ENCODE measurements at places on chromosomes 3 and 15. TPM values are rescaled to one million over a fixed set of nuclear protein-coding genes. Genes with fewer than 3 reads are reported as not detected.

- no peak for DNase-seq
- H3K4me1 ChIP-seq, result peaks cover 47% of the 10 kb centered on the region
- H3K4me3 ChIP-seq, result no peak overlapping the region
- no peaks in the 10 kb centered on the region for H3K36me3 ChIP-seq
- no peaks in the 10 kb centered on the region for H3K27me3 ChIP-seq
Observed at GRCh38 chr3:4582624-4583023, 89.5 kb downstream of the ITPR1 start.

GRCh38 chr15:78244101-78244500, 9.7 kb upstream of the ACSBG1 start:
- no peaks in the 10 kb centered on the region for H3K36me3 ChIP-seq
- H3K27me3 ChIP-seq, result no peaks in the 10 kb centered on the region
- H3K4me1 ChIP-seq, result no peaks in the 10 kb centered on the region
- DNase-seq, result no peak
- H3K27ac ChIP-seq, result no peak overlapping the region

- no peaks in the 10 kb centered on the region for H3K36me3 ChIP-seq
- no peak overlapping the region for H3K4me3 ChIP-seq
- H3K27me3 ChIP-seq, result no peaks in the 10 kb centered on the region
- H3K27ac ChIP-seq, result no peak overlapping the region
- DNase-seq, result no peak
- no peaks in the 10 kb centered on the region for H3K4me1 ChIP-seq
Observed at GRCh38 chr3:107410606-107411005, 33.4 kb downstream of the CCDC54 start.

DNA sequence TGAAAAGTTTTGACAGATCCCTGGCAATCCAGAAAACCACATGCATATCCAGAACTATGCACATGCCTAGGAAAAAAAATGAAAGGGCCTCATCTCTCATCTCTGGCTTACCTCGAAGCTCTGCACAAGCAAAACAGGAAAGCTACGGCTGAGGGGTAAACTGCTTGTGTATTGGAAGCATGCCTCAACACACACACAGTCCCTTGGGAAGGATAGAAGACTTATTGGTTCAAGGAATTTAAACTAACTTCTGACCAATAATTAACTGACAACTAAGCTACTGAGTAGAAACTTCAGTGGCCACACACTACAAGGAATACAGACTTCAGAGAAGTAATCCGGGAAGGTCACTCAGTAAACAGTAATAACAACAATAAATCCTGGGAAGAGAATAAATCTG, 59.9 kb upstream of the POMGNT2 start:
- no peak overlapping the region for H3K4me3 ChIP-seq
- H3K4me1 ChIP-seq, result no peaks in the 10 kb centered on the region
- no peak for DNase-seq
- H3K27me3 ChIP-seq, result no peaks in the 10 kb centered on the region

SEMA6D gene
- 5.6 TPM for total RNA-seq

QRICH1 gene
- 280 TPM for total RNA-seq

GRCh38 chr3:101932326-101933068, 83.2 kb downstream of the NFKBIZ start:
- H3K27me3 ChIP-seq, result no peaks in the 10 kb centered on the region
- no peaks in the 10 kb centered on the region for H3K4me1 ChIP-seq
- H3K4me3 ChIP-seq, result no peak overlapping the region
- H3K27ac ChIP-seq, result no peak overlapping the region

- H3K4me1 ChIP-seq, result peaks cover 8% of the 10 kb centered on the region
- H3K27me3 ChIP-seq, result no peaks in the 10 kb centered on the region
- peak; percentile 82 for DNase-seq
- no peak overlapping the region for H3K27ac ChIP-seq
Observed at GRCh38 chr15:80615783-80616391, 79.2 kb upstream of the ABHD17C start.

SNX22 gene
- 2.0 TPM for total RNA-seq

DNA sequence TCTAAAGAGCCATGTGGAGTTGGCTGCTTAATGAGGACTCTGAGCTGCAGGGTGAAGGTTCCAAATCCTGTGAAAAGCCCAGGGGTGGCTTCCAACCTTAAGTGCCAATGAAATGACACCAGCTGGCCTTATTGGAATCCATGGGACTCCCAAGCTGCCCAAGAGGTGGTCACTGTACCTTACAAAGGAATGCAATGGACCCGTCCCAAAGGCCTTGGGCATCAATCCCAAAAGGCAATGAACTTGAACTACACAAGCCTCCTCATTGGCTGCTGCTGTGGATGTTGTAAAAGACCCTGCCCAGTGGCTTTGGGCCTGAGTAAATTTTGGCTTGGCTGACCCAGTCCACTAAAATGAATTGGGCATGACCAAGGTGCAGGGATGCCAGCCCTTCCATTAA, 129.3 kb downstream of the WNT5A start:
- no peaks in the 10 kb centered on the region for H3K4me1 ChIP-seq
- DNase-seq, result no peak
- no peak overlapping the region for H3K27ac ChIP-seq
- no peak overlapping the region for H3K4me3 ChIP-seq

SLC28A2 gene
- 0.81 TPM for total RNA-seq

DNA sequence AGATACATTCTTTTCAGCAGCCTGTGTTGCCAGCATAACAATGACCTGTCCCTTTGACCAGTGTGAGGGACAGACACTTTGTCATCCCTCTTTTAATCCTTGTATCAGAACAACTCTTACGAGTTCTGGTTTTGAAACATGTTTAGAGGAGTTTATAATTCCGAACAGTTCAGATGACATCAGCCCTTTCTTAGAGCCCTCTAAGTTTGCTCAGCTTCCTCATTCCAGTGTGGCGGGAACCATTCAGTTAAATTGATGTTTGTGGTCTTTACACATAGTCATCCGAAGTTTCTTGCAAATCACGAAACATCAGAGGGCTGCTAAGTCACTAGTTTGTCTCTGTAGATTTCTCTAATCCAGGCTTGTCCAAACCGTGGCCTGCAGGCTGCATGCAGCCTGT, 102.5 kb downstream of the AKAP13 start:
- no peak overlapping the region for H3K27ac ChIP-seq
- no peak overlapping the region for H3K4me3 ChIP-seq

- no peak for DNase-seq
- no peak overlapping the region for H3K27ac ChIP-seq
- H3K36me3 ChIP-seq, result no peaks in the 10 kb centered on the region
- no peak overlapping the region for H3K4me3 ChIP-seq
Observed at GRCh38 chr3:182989566-182989965, 9.2 kb upstream of the DCUN1D1 start.

MNS1 gene
- 15.2 TPM for total RNA-seq

- H3K27ac ChIP-seq, result no peak overlapping the region
- DNase-seq, result no peak
- no peak overlapping the region for H3K4me3 ChIP-seq
Observed at GRCh38 chr3:141348837-141349236, 19.5 kb upstream of the ZBTB38 start.

- no peaks in the 10 kb centered on the region for H3K36me3 ChIP-seq
- DNase-seq, result peak; percentile 32
- peaks cover 3% of the 10 kb centered on the region for H3K4me1 ChIP-seq
- peak overlapping the region; percentile 11 for H3K27ac ChIP-seq
- no peaks in the 10 kb centered on the region for H3K27me3 ChIP-seq
Observed at GRCh38 chr3:124714223-124714853, 15.9 kb upstream of the UMPS start.

GRCh38 chr3:196268284-196269163, 19.0 kb downstream of the PCYT1A start:
- H3K4me1 ChIP-seq, result peaks cover 7% of the 10 kb centered on the region
- no peaks in the 10 kb centered on the region for H3K36me3 ChIP-seq
- no peak overlapping the region for H3K4me3 ChIP-seq
- H3K27me3 ChIP-seq, result no peaks in the 10 kb centered on the region

DNA sequence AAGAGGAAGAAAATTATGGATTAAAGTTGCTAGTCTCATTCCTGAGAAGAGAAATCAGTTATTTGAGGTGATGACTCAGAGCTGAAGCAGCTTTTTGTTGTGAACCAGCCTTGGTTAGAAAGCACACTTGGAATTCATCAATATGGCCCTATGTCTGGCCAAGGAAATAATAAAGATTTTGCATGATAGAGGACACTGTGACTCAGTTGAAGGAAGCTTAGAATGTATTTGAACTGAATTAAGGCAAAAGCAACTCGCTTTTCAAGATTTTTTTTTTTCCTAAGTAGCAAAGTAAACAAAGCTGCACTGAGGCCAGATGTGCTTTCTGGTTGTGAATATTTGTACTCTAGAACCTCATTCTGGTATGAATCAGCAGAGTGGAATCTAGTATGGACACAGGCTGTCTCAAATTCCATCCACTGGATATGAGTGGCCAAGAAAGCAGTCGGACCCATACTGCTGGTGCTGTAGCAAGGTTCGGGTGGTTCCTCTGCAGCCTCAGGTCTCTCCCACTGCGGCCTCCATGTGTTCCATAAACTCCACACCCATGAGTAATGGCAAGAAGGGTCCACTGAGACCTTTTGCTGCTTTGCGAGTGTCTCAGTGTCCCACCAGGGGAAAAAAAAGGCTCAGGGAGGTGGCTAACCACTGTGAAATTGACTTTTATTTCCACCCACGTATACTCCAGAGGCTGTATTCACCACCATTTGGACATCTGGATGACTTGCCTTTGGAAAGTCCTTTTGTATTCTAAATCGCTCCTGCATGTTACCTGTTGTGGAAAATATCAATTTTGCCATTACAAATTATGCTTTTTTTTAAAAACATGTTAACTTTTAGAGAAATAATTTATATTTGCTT, 53.1 kb downstream of the TGFBR2 start:
- H3K27ac ChIP-seq, result peak overlapping the region; percentile 39
- no peaks in the 10 kb centered on the region for H3K36me3 ChIP-seq
- H3K27me3 ChIP-seq, result no peaks in the 10 kb centered on the region
- DNase-seq, result no peak
- H3K4me1 ChIP-seq, result peaks cover 21% of the 10 kb centered on the region

DNA sequence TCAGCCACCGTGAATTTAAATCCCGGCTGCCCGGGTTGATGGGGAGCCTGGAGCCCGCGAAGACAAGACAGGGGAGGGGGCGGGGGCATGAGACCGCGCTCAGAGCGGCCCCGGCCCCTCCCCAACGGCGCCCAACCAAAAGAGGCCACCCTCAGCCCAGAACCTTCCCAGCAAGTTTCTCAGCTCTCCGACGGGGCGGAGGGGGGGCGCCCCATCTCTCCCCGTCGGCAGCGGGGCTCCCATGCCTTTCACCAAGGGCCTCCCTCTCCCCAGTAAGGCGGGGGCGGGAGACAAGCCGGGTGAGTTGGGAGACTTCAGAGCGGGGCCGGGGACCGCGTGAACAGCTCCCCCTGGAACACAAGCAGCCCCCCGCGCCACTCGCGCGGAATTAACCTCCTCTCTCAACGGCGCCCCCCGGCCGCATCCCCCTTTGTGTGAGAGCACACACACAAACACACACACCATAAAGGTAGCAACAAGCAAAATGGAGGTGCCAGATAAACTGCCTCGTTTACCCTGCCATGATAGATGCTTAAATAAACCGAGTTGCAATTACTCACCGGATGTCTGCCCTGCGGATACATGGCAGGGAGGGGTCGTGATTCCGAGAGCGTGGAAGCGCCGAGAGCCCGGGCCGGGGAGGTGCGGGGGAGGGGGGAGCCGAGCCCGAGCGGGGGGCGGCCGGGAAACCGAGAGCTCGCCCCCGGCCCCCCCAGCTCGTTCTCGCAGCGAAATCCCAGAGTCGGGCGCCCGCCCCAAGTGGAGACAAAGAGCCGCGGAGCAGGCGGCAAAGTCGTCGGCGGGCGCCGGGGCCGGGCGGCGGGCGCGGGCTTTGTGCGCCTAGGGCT, 1.3 kb downstream of the TLE3 start:
- H3K27ac ChIP-seq, result peak overlapping the region; percentile 99
- H3K36me3 ChIP-seq, result no peaks in the 10 kb centered on the region
- no peaks in the 10 kb centered on the region for H3K27me3 ChIP-seq

DNA sequence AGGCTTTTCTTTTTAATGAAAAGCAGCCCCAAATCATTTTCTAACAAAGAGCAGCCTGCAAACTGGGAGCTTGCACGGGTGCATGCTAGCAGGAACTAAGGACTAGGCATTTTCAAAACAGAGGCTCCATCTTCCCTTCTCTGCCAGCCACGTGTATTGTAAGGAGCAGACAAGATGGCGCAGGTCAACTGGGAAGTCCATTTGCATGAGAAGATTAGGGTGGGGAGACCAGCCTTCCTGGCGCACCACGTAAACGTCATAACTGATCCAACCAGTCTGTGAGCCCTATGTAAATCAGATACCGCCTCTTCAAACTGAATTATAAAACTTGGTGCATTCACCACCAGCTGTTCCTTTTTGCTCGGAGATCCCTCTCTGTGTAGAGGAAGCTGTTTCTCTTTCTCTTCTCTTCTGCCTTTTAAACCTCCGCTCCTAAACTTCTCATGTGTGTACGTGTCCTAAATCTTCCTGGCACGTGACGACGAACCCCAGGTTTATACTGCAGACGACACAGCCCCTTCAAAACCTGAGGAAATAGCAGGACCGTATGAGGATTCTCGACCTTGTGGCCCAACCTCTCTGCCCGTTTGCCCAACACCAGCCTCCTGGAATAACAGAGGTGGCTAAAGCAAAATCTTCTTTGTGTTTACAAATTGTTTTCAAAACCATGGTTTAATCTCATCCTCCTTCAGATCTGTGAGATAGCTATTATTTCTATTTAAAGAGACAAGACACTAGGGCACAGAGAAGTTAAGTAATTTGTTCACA, 26.4 kb upstream of the SLC30A4 start:
- DNase-seq, result peak; percentile 62
- no peaks in the 10 kb centered on the region for H3K36me3 ChIP-seq
- H3K27ac ChIP-seq, result peak overlapping the region; percentile 30
- H3K27me3 ChIP-seq, result no peaks in the 10 kb centered on the region

DNA sequence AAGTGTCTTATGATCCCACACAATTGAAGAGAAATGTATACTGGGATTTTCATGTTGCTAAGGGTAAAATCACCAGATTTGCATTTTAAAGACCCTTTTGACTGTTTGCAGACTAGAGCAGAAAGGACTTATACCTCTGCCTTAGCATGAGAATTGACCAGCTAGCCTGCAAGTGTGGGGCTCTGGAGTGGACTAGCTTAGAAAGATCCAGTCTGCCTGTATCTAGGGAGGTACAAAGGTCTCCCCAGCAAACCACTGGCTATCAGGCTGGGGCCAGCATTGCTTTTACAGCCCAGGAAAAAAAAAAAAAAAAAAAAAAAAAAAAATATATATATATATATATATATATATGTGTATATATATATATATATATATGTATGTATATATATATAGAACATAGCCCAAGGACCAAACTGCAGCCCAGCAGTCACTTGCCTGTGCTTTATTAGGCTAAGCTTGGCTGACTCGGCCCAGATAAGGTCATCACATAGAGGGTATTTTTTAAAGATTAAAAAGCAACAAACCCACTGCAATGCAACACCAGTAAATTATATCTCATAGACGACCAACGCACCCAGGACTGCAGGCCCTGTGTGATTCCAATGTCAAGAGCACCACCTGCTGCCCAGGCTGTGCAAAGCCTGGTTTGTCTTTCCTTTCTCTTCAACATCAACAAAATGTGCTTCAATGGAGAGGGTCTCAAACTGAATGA, 63.7 kb downstream of the DCLK3 start:
- no peaks in the 10 kb centered on the region for H3K36me3 ChIP-seq
- no peaks in the 10 kb centered on the region for H3K4me1 ChIP-seq
- no peak overlapping the region for H3K4me3 ChIP-seq
- no peak overlapping the region for H3K27ac ChIP-seq
- peak; percentile 67 for DNase-seq

Data from testis (tissue), 5 donors.